NCI-H345 (cell line): ENCODE measurements at places on chromosomes 6 and 20.

DNA sequence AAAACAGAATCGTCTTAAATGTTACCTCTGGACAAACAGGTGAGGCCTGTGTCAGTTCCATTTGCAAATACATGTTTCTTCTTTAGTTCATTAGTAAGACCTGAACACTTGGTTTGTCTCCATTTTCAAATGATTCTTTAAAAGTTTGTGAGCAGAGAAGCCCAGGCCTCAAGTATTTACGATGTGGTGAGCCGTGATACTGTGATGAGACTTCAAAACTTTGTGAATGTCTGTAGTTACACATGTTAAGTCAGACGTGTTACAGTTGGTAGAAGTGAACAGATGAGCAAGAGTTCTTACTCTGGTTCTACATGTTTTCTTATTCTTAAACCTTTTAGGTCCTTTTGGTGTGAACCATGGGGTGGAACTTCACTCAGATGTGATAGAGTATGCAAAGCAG is 8.5 kb downstream of the PCMTD2 start:
- DNase-seq: no peak

DNA sequence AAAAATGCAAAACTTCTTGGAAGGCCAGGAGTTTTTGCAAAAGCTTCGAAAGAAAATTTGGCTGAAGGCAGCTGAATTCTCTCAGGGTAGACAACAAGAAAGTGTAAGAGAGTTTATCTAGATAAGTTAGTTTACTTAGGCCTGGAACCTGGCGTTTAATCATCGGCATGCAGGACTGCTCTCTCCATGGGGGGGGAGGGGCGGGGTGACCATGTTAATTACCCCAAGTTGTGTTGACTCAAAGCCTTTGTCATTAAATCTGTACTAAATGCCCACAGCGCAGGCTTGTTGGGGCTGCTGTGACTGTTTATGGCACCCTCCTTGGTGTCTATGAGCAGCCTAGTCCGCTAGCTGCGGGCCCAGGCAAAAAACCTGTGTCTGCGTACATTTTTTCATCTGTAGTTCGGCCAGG is 20.1 kb upstream of the ZNF451 start:
- DNase-seq: no peak

- peak; percentile 3 for DNase-seq
Measured at GRCh38 chr6:108113557-108114519, 39.3 kb upstream of the OSTM1 start.

- DNase-seq: peak; percentile 25
Measured at GRCh38 chr6:128519931-128520435, 416 bp downstream of the PTPRK start.

- DNase-seq: no peak
Measured at GRCh38 chr6:163862701-163863100, 448.2 kb downstream of the QKI start.

GRCh38 chr20:23490817-23491216 is at the start of gene CST8:
Gene CST8 (plus strand): TSS chr20:23491117. CDS start chr20:23491668, 551 bp downstream.
- no peak for DNase-seq

GRCh38 chr6:139823808-139824126 is 449.3 kb upstream of the CITED2 start:
- no peak for DNase-seq

GRCh38 chr6:117417851-117418250 is 7.9 kb downstream of the ROS1 start:
- no peak for DNase-seq

- no peak for DNase-seq
Measured at GRCh38 chr6:2839195-2839981, 2.3 kb downstream of the SERPINB1 start.

GRCh38 chr20:44193801-44194200 is 6.8 kb upstream of the JPH2 start:
- no peak for DNase-seq

- DNase-seq: no peak
Measured at GRCh38 chr20:16189371-16189770, 383.9 kb downstream of the KIF16B start.

DNA sequence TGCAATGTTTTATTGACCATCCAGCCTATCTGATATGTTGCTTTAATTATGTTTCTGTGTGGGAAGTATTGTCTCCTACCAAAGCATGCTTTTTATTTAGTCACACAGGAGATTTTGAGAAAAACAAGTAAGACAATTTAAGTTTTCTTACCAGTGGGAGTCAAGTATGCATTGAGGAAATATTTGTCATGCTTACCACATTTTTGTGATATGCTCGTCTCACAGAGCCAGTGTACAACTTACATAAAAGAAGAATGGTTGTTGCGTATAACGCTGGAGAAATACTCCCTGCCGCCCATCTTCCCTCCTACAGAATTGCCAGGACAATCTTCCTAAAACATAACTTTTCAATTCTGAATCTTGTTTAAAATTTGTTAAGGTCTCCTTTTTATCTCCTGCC is 37.1 kb upstream of the FILIP1 start:
- no peak for DNase-seq

DNA sequence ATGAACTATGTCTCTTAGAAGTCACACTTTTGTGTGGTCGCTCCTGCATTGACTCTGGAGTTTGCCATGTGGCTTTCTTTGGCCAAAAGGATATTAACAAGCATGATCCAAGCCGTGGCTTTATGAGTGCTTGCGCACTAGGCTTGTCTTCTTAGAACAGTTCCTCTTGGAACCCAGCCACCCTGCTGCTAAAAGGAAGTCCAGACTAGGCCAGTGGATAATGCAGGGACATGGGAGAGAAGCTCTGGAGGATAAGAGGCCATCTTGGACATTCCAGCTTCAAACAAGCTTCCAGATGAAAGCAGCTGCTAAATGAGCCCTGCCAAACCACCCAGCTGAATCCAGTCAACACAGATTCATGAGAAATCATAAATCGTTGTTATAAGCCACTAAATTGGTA is 346.4 kb downstream of the CDC5L start:
- no peak for DNase-seq

DNA sequence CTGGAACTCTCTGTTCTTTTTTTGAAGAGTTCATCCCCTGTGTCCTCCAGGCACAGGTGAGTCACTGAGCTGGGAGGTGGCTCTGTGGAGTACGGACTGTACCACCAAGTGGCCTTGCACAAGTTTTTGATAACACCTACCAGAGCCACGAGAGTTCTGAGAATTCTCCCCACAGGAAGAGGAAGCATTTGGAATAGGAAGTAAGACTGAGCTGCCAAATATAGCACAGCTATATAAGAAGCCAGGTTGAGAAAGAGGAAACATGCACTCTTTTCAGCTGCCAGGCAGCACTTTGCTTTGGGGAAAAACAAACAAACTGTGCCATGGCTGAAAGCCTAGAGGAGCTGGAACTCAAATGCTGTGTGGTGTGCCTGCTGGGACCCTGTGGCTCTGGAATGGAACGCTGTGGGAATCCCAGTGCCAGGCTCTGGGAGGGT is 70.8 kb upstream of the RIPOR2 start:
- peak; percentile 65 for DNase-seq

DNA sequence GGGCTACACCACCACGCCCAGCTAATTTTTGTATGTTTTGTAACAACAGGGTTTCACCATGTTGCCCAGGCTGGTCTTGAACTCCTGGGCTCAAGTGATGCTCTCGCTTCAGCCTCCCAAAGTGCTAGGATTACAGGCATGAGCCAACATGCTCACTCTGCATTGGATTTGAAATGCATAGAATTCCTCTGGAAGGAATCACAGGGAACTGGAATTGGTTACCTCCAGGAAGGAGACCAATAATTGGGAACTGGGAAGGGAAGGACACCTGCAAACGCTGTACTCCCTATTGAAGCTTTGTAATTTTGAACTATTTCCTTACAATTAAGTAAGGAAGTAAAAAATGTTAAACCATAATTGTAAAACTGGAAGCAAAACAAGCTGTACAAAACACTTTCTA is 12.3 kb upstream of the TP53INP2 start:
- DNase-seq: no peak

- no peak for DNase-seq
Measured at GRCh38 chr6:15132167-15132566, 113.7 kb upstream of the JARID2 start.

DNA sequence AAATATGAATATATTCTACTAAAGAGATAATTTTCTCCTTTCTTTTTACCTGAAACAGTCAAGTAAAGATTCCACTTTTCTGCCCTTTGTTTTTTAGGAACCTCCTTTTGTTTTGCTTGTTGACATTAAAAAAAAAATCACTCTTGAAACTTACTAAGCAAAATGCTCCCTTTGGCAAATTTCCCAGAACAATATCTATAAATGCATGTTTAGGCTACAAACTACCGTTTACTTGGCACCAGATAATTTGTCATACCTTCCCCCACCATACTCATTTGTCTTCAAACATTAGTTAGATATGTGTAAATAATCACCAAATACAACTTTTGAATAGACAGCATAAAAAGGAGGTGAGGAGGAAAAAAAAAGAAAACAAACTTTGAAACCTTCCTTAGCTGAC is 604.7 kb downstream of the RFPL4B start:
- DNase-seq: peak; percentile 54

DNA sequence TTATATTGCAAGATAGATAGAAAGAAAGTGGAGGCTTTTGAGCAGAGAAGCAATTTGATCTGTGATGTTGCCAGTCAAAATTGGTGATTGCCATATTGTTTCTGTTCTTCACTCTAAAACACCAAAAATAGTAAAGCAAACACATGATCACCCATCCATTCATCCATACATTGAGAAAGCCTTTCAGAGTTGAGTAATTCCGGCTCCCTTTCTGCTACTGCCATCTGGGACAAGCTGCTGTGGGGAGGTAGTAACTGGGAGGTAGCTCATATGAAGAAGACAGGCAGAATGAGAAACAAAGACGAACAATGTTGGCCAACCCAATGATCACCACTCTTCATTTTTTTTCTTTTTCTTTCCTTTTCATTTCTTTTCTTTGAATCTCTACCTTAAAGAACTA is 51.1 kb upstream of the HBS1L start:
- DNase-seq: no peak

GRCh38 chr20:5135363-5136012 is 8.7 kb downstream of the CDS2 start:
- no peak for DNase-seq

- no peak for DNase-seq
Measured at GRCh38 chr6:33708516-33709204, 2.8 kb downstream of the UQCC2 start.

- no peak for DNase-seq
Measured at GRCh38 chr6:142954844-142955243, 9.9 kb upstream of the HIVEP2 start.

GRCh38 chr6:64502801-64503200 is 867.2 kb downstream of the PHF3 start:
- DNase-seq: no peak

- DNase-seq: no peak
Measured at GRCh38 chr6:157981132-157981394, 600 bp upstream of the SYNJ2 start.

GRCh38 chr6:151639750-151640149 is 145.9 kb downstream of the CCDC170 start:
- no peak for DNase-seq

- DNase-seq: no peak
Measured at GRCh38 chr6:124443541-124443940, 518.7 kb upstream of the RNF217 start.

GRCh38 chr6:137542713-137543112 is 48.5 kb upstream of the OLIG3 start:
- no peak for DNase-seq

DNA sequence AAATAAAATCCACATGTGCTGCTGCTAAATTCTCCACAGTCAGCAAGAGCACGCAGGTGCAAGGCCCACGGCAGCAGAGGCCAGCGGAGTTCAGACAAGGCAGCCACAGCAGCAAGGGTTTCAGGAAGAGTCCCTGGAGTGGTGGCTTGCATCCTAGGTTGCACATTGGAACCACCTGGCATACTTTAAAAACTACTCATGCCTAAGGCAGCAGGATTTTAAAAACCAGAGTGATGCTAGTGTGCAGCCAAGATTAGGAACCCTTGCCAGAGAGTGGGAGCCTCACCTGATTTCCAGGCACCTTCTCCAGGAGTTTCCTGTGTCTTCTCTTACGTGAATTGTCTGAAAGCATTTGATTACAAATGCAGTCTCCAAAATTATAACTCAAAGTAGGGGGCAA is 104.0 kb upstream of the GPR6 start:
- no peak for DNase-seq

DNA sequence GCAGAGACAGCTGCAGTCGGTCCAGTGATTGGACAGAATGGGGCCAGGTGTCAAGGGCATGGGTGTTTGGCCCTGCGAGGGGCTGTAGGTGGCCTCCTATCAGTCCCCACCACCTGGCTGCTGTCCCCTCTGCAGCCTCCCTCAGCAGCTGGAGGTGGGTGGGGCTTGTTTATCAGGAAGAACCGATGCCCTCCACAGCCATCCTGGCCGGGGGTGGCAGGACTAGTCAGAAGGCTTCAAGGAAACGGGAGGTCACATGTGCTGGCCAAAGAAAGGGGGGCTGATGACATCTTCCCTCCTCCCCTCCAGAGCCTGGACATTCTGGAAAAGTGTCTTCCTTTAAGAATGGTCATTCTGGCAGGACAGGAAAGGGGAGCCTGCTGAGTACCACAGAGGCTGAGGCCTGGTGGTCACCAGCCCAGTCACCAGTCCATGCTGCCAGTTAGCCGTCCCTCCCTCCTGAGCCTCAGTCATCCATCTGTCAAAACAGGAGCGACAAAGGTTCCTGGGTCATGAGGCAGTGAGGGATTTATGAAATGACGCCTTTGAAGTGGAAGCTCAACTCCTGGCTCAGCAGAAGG is 4.1 kb downstream of the FAM210B start:
- no peak for DNase-seq

- DNase-seq: peak; percentile 56
Measured at GRCh38 chr20:58692579-58693225, at the start of gene NPEPL1. Gene NPEPL1 (plus strand): TSS chr20:58692800. CDS start chr20:58692901, 101 bp downstream.

GRCh38 chr6:40325041-40325440 is 262.1 kb downstream of the LRFN2 start:
- peak; percentile 41 for DNase-seq

GRCh38 chr6:150169181-150169580 is 26.3 kb downstream of the PPP1R14C start:
- no peak for DNase-seq

GRCh38 chr20:64053841-64054661 is 4.6 kb upstream of the SOX18 start:
- DNase-seq: no peak

- no peak for DNase-seq
Measured at GRCh38 chr6:84645000-84645399, 119.4 kb downstream of the TBX18 start.

GRCh38 chr6:148169706-148170105 is 172.9 kb upstream of the SASH1 start:
- DNase-seq: no peak

GRCh38 chr6:21274851-21275250 is 318.7 kb upstream of the SOX4 start:
- no peak for DNase-seq

GRCh38 chr20:45090481-45090880 is 10.4 kb downstream of the KCNS1 start:
- DNase-seq: no peak

- DNase-seq: no peak
Measured at GRCh38 chr6:150212778-150213177, 69.9 kb downstream of the PPP1R14C start.

DNA sequence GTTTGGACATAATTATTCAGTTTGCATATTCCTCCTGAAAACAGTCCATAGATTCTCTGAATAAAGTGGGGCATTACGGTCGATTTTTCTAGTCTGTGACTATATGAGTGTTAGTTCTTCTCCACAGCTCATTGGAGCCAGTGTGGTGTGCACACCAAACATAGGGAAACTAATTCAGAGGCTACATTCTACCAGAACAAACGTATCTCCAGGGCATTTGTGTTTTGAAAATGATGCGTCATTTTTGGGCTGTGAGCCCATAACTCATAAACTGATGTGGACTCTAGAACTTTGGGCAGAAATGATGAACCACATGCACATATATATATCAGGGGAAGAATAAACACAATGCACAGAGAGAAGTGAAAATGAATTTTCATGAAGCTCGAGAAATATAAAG is 41.8 kb downstream of the C6orf58 start:
- no peak for DNase-seq
